Liver (tissue), 10 donors: ENCODE measurements at places on chromosomes 13 and 19. TPM values are rescaled to one million over a fixed set of nuclear protein-coding genes. Genes with fewer than 3 reads are reported as not detected.

RUBCNL gene
- total RNA-seq: 1.5 TPM

APOE gene
- total RNA-seq: 3,491 TPM

GRCh38 chr19:7355151-7355820 lies 6.5 kb downstream of the ARHGEF18 start:
- no peak for DNase-seq

DNA sequence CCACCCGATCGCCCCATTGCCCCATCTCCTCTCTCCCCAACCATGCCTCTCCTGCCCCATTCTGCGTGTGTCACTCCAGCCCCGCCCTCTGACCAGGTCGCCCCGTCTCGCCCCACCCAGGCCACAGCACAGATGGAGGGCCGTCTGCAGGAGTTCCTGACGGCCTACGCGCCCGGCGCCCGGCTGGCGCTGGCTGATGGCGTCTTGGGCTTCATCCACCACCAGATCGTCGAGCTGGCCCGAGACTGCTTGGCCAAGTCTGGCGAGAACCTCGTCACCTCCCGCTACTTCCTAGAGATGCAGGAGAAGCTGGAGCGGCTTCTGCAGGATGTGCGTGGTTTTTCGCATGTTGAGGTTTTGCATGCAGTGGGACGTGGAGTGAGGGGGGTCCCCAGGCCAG lies 26.2 kb downstream of the MAST3 start:
- no peak for DNase-seq
